ENCODE measurements at places on chromosomes 1 and 21.

DNA sequence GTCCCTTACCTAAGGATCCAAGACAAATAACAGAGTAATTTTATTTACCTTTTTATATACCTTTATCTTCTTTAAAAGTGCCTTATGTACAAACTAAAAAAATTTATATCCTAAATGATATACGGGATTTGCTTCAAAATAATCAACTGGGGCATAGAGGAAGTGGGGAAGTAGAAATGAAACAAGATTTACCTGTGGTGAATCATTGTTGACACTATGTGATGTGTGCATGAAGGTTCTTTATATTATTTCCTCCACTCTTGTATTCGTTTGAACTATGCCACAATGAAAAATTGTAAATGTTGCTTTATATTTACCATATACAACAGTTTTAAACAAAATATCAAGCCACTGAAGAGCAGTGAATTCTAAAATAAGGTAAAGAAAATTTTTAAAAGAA is 13.0 kb downstream of the RGS7 start:
- no peak for DNase-seq

GRCh38 chr1:53390261-53390660 is 62.4 kb upstream of the LRP8 start:
- DNase-seq, result no peak

- no peak for DNase-seq
These were observed 500.0 kb upstream of the RUNX1 start for GRCh38 chr21:35548904-35549615.

DNA sequence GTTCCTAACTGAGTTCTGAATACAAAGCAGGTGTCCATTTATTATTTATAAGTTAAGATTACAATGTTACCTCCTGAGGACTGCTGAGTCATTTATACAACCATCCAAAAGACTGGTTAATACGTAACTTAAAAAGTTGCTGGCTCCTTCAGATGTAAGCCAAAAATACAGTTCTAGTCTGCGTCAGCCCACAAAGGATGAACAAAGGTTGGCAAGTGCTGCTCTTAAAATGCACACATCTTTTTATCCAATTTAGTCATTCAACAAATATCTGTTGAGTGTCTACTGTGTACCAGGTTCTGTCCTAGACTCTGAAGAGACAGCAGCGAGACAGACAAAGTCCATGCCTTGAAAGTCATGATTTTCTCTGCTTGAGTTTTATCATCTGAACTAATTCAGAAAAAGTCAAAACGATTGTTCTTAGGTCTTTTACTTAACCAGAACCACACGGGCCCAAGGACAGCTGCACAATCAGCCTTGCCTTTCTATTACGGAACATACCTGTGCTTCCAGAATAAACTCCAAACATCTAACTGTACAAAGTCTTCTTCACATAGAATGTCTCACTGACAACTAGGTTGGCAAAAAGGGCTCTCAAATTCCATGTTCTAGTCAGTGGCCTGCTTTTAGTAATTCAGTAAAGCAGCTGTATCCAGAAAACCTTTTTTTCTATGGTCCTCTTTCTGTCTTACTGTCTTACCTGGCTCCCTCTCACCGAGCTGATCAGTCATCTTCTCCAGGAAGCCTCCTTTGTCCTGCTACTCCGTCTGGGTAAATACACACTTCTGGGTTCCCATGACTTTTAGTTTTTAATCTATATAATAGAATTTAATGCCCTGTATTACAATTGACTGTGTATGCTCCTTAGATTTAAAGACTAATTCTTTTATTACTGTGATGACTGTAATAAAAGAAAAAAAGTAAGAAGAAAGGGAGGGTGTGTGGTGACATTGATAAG is 15.5 kb upstream of the CNN3 start:
- no peak for DNase-seq

- DNase-seq, result no peak
These were observed 81.0 kb upstream of the KCNK2 start for GRCh38 chr1:215001419-215002021.

DNA sequence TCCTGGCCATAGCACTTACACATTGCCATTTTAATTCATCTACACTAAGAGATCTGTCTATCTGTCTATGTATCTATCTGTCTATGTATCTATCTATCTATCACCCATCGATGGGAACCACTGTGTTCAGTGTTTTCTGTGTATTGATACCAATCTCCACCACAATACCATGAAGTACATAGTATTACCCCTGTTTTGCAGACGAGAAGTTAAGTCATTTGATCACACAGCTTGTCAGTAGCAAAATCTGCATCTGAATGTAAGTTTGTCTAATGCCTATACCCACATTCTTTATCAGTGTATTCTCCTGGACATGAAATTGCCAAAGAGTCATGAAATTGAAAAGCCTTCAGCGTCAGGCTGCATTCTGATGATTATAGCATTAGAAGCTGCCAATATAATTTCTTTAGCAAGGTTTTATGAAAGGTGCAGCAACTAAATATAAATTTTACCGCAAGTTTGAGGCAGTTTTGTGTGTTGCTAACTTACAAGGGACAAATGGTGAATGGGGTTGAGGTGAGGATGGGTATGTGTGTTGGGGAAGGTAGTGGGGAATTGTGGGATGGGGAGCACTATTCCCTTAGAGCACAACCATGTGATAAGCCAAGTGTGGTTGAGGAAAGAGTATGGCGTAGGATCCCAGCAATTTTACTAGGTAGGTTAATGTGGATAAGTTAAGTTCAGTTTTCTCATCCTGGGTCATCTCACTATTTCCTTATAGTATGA is 24.2 kb downstream of the SLAMF1 start:
- DNase-seq, result no peak

GRCh38 chr1:152753586-152753985 is 4.2 kb upstream of the KPRP start:
- DNase-seq, result no peak

Measured in COLO829 (cell line).